Vagina (tissue), 2 donors: ENCODE measurements at places on chromosomes 1 and 21.

DNA sequence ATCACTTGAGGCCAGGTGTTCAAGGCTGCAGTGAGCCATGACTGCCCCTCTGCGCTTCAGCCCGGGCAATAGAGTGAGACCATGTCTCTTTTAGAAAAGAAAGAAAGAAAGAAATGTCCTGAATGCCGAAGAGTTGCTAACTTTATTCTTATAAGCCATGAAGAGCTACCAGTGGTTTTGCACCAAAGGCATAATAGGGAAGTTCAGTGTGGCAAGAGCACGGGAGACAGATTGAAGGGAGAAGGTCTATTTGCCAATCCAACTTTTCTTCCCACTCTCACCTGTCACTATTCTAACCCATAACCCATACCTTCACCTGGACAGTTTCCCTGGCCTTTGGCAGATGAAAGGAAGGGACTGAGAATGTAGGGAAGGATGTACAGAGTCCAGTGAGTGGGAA lies 4.4 kb upstream of the PEA15 start:
- DNase-seq: no peak

GRCh38 chr1:241068359-241068758 lies 288.6 kb downstream of the RGS7 start:
- no peak for DNase-seq

GRCh38 chr21:38337793-38338192 lies 81.0 kb downstream of the KCNJ15 start:
- no peak for DNase-seq

DNA sequence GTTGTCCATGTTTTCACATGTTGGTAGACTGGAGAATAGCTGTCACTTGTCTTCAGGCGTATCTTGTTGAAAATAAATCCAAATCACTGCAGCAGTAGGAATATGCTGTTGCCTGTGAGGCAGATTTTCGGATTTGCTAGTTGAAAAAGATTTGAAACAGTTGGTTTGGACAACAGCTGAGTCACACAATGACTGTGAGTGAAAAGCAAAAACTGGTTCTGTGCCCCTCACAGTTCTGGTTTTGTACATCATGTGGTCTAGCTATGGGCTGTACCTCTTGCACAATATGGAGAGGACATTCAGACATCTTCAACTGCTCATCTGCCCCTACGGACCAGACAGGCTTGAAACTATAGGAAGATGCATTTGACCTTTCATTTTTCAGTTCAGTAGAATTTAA lies 1.8 kb downstream of the ARF1 start:
- no peak for DNase-seq

DNA sequence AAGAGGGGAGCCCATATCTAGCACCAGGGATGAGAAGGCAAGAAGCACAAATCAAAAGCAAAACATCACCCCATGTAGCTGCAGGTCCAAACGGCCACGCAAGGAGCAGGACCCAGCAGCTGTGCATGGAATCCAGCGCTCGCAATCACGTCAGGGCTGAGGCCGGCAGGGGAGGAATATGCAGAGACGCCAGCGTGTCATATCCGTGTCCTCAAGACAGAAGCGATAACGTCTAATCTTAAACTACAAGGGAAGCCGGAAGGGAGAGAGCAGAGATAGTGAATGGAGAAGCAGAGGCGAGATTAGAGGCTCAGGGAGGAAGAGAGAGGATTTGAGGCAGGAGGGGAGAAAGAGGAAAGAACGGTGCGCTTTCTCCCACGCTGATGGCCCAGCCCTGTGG lies 39.1 kb downstream of the FBXO2 start:
- DNase-seq: no peak

- DNase-seq: no peak
These were observed 3.2 kb downstream of the ATP1B1 start for GRCh38 chr1:169109561-169110134.

GRCh38 chr1:160789702-160790611 lies 6.0 kb upstream of the LY9 start:
- no peak for DNase-seq

DNA sequence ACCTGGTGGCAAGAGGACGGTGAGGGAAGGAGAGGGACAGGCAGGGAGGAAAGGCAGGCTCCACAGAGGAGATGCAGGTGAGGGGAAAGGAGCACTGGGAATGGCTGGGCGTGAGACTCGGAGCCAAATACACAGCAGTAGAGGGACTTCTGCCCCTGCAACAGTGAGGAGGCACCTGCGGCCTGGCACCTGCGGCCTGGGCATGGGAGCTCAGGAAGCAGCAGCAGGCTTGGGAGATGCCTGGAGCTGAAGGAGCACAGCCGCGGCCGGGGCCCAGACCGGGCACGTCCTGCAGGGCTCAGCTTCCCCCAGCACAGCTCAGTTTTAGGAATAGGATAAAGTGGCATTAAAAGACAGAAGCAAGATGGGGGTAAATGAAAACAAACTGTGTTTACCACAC lies 20.9 kb upstream of the TSPEAR start:
- DNase-seq: no peak

DNA sequence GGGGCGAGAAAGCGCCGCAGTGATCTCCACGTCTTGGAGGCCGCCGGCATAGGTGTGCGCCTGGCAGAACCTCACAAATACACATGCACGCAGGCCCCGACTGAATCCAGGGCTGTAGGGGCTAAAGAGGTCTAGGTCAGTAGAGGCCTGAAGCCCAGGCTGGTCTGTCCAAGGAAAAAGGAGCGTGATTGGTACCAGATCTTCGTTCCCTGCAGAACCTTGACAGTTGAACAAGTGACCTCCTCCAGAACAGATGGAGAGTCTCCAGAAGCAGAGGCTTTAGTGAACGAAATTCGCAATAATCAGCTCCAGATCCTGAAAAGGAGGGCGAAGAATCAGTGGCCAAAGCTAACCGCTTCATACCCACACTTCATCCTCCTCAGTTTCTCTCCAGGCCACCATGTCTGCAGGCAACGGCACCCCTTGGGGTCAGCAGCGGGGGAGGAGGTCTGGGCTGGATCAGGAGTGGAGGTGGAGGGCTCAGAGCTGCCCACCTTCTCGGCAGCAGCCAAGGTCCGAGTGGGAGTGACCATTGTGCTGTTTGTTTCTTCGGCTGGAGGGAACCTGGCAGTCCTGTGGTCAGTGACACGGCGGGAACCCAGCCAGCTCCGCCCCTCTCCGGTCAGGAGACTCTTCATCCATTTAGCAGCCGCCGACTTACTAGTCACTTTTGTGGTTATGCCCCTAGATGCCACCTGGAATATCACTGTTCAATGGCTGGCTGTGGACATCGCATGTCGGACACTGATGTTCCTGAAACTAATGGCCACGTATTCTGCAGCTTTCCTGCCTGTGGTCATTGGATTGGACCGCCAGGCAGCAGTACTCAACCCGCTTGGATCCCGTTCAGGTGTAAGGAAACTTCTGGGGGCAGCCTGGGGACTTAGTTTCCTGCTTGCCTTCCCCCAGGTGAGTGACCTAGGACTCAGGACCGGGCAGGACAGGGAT lies 749 bp upstream of the PEX11B start:
- DNase-seq: no peak

- no peak for DNase-seq
These were observed 36.8 kb downstream of the DHRS3 start for GRCh38 chr1:12581179-12581578.

GRCh38 chr1:186739515-186739914 lies 59.3 kb upstream of the PTGS2 start:
- no peak for DNase-seq

DNA sequence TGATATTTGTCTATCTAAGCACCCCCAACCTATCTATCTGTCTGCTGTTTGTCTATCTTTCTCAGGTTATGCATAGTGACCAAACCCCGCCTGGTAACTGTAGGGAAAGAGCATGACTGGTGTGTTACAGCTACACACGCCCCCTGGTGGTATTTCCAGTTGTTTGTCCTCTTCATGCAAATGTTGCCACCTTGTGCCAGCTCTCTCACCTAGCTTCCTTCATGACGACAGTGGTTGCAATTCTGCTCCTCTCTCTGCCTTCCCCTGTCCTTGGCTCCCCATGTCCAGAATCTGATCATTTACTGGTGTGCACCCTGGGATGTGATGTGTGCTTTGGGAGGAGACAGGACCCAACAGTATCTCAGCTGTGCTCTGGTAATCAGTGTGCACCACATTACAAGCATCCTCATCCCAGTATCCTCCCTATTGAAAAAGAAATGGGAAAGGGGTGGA lies 8.1 kb upstream of the INKA2 start:
- DNase-seq: peak; percentile 83

GRCh38 chr1:39269791-39270342 lies 65.4 kb downstream of the MACF1 start:
- DNase-seq: no peak

DNA sequence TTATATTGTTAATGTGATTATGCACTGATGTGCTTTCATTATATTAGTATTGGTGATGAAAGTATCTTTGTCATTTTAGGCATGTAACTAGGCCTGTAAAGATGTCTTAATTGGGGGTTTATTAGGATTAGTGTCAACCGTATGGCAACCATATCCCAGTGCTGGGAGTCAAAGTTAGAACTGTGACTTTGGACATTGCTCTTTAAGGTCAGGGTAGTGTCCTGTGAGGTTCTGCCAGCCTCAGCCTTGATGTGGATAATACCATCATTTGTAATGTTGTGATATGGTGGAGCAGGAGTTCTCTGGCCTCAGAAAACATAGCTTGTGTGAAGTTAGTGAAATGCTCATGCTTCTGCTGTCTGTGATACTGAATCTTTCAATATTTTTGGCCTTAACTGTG lies 59.4 kb downstream of the LAMC1 start:
- DNase-seq: no peak

- DNase-seq: no peak
These were observed 2.2 kb upstream of the PRDM2 start for GRCh38 chr1:13697738-13698137.

GRCh38 chr1:84078108-84078841 lies 65.8 kb upstream of the PRKACB start:
- no peak for DNase-seq

GRCh38 chr21:38984982-38985567 lies 179.3 kb downstream of the ETS2 start:
- no peak for DNase-seq

DNA sequence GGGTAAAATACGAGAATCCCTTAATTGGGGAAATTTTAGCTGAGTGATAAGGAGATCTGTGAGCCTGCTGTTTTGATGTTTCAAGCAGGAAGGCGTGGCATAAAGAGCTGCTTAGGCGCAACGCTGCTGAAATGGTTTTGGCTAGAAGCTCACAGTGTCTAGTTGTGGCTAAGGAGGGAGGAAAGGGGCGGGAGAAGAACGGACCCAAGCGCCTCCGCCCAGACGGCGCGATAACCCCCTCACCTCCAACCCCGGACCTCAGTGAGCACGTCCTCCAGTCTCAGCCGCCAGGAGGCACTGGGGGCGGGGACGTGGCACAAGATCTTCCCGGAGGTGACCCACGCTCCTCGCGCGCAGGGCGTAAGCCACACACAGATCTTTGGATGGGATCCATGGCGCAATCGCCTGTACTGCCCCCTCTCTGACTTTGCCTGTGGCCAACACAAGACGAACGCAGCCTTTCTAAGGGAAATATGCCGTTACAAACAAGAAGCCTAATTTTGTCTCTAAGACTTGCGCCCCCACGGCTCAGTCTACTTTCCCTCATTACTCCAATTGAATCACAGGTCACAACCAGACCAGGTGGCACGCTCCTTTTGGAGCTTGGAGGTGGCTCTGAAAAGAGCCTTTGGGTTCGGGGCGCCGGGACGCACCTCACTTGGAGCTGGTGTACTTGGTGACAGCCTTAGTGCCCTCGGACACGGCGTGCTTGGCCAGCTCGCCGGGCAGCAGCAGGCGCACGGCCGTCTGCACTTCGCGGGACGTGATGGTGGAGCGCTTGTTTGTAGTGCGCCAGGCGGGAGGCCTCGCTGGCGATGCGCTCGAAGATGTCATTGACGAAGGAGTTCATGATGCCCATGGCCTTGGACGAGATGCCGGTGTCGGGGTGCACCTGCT lies 23.4 kb upstream of the RNF187 start:
- no peak for DNase-seq

- DNase-seq: no peak
These were observed at the start of gene B3GALT2 for GRCh38 chr1:193185901-193186731. Gene B3GALT2 (minus strand): TSS chr1:193186613. CDS start chr1:193181562, 5,051 bp downstream.
